ENCODE measurements at places on chromosomes 11 and 22.
A peak's percentile ranks its signal among the peaks of the same experiment; 100 is the strongest.

DNA sequence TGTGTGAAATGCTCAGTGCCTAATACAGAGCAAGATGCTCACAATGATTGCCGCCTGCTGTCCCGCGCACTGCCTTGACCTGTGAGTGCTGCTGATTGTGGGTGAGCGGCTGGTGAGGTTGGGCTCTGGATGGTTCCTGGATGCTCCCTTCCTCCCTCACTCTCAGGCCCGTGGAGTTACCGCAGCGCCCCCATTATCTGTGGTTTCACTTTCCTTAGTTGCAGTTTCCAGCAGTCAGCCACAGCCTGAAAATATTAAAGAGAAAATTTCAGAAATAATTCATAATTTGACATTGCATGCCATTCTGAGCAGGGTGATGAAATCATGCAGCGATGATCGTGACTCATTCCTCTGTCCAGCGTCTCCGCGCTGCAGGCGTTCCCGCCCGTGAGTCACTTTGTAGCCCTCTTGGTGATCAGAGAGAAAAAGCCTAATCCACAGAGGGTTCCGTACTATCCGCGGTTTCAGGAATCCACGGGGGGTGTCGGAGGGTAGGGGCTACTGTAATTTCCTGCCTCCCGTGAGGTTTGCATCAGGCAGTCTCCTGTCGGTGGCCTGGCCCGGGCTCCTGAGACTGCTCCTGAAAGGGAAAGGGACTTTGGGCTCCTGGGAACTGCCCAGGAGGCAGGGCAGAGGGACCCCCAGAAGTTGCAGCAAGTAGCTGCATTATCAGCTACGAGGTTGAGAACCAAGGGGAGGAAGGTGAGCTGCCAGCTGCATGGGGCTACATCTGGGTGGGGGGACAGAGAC lies 10.6 kb downstream of the RPL3 start:
- peak; percentile 95 for DNase-seq

DNA sequence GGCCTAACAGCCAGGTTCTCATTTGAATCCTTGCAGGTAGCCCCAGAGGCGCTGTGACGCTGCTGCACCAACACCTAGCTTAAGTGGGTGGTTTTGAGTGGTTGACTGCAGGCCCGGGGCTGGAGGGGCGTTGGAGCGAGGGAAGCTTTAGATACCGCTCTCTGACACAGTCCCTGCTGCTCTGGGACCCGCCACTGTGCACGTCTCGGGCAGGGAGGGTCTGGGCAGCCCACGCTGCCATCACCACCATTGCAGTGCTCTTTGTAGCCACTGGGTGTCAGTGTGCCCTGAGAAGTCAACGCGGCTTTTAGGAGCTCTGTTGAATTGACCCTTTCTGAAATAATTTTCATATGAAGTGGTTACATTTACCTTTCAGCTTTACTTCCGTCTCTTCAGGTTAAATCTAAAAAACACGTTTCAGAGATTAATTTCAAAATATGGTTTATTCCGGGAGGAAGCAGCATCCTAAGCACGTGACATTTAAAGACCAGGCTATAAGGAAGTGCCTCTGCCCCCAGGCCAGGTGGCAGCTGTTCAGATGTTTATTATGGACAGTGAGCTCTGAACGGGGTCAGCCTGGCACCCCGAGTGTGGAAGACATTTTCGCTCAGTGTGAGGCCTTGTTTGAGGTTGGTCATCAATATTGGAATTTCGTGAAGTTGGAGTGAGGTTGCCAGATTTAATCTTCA lies 30.9 kb upstream of the PARVB start:
- peak; percentile 64 for DNase-seq

GRCh38 chr11:124331873-124332272 lies 11.9 kb upstream of the OR8D2 start:
- DNase-seq, result no peak

DNA sequence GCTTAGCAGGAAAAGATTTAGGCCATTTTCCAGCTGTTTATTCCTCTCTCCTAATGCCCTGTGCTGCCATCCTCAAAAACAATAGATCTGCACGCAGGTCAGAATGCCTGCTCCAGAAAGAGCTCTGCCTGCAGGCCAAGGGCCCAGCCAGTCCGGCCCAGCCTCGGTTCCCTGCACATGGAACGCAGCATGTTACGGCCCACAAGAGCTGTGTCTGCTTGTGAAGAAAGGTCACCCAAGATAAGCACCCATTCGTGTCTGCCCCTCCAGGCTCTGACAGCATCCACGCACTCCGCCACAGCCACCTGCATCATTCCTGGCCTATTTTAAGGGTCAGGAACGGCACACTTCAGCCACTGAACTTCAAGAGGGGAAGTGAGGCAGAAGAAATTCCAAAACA lies 152.2 kb downstream of the SPATA19 start:
- DNase-seq, result no peak

DNA sequence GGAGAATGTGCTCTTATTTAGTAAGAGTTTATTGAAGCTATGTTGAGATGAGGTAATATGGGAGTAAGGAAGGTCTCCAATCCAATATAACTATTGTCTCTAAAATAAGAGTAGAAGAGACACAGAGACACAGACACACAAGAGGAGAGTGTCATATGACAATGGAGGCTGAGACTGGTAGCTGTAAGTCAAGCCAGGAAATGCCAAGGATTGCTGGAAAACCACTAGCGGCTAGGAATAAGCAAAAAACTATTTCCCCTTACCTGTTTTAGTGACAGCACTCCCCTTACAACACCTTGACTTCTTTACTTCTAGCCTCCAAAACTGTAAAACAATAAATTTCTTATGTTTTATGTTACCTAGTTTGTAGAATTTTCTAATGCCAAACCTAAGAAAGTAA lies 1652.8 kb downstream of the LRRC4C start:
- DNase-seq, result no peak

DNA sequence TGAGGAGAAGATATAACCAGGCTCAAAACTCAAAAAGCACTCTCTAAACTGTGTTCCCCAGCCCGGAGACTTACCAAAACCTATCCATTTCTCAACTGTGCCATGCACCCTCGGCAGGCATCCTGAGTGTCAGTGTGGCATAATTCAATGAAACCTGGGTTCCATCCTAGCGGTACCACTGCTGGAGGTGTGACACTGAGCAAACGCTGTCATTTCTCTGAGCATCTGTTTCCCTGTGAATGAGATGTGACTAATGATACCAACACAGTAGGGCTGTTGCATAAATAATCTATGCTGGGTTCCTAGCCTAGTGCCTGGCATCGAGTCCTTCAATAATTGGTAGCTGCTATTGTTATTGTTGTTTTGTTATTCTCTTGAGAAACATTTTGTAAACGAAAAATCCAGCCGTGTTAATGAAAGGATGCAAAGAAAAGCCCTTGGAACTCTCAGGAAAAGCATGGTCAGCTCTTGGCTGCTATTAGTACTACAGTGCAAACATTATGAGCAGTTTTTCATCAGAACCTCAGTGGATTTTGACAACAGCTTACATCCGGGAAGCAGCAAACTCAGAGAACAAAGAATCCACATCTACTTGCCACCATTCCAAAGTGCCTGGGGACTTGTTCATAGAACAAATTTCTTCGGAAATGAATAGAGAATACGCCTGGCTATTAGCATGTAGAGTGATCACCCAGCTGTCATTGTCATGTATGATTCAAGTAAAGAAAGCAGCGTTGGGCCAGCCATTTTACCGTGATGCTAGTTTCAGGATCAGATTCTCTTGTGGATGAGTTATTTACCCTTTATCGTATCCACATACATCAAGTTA lies 53.7 kb downstream of the TECTA start:
- DNase-seq, result no peak

- peak; percentile 74 for DNase-seq
Measured at GRCh38 chr11:75103380-75104026, 6.8 kb upstream of the OR2AT4 start.

GRCh38 chr11:96203567-96204365 lies 139.2 kb downstream of the MAML2 start:
- no peak for DNase-seq

DNA sequence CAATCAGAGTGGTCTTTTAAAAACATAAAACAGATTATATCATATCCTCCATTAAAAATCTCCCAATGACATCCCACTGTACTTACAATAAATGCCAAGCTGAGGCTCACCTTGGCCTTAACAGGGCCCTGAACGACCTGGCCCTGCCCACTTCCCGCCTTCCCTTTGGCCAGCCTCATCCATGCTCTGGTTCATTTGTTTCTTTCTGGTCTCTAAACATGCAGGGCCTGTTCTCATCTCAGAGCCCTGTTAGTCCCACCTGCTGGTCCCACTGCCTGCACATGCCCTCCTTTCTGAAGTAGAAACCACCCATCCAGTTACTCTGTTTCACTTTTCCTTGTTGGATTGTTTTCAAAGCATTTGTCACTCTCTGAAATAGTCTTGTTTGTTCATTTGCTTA lies 227.4 kb downstream of the INSC start:
- no peak for DNase-seq

DNA sequence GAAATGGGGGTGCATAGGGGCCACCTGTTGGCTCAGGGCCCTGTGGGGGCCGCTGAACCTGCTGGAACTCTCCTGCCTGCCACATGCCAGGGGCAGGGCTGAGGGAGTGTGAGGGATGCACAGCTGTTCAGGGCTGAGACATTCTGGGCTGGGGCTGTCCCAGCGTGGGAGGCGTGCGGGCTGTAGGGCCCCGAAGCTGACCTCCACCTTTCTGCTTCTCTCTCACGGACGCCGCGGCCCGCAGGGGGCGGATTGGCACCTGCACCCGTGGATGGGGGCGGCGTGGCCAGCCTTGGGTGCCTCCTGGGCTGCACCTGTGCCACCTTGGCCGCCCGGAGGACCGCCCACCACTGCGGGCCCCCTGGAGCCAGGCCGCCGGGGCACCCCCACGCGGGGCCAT lies 4.1 kb downstream of the CCDC188 start:
- DNase-seq, result no peak

DNA sequence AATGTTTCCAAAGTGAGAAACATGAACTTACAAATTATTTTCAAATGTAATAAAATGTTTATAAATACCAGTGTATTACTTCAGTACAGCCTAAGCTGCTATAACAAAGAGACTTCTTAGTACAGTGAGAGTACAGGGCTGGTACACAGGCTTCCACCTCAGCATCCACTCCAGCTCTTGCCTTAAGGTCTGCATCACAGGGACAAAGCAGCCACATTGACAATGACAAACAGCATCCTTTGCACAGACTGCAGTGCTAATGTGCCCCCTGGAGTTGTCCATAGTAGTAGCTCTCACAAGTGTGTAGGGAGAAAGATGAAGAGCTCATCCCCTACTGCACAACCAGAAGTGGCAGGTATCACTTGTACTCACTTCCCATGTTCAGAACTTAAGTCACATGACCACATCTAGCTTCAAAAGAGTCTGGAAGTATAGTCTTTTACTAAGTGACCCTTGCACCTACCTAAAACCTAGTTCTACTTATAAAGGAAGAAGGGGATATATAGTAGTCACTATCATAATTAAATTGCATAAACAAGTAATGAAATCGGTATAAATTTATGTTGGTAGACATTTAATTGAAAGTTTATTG lies 10.7 kb upstream of the LIPT2 start:
- DNase-seq, result no peak

DNA sequence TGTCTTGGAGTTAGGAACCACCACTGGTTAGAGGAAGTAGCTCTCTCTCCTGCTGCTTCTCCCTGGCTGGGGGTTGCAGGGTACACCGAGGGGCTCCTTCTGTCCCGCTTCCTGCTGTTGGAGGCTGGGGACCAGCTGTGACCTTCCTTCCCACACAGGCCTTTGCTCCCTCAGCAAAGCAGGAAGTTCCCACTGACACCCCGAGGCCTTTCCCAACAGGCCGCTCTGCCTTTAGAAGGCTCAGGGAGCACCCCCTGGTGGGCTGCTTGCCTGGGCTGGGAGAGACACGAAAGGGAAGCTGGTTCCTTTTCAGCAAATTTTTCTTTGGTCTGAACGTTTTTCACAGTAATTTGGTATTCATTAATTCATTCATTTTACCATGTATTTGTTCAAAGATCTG lies 527.9 kb upstream of the B3GAT1 start:
- peak; percentile 5 for DNase-seq

- DNase-seq, result no peak
Measured at GRCh38 chr11:73361953-73362776, 14.0 kb upstream of the RELT start.

DNA sequence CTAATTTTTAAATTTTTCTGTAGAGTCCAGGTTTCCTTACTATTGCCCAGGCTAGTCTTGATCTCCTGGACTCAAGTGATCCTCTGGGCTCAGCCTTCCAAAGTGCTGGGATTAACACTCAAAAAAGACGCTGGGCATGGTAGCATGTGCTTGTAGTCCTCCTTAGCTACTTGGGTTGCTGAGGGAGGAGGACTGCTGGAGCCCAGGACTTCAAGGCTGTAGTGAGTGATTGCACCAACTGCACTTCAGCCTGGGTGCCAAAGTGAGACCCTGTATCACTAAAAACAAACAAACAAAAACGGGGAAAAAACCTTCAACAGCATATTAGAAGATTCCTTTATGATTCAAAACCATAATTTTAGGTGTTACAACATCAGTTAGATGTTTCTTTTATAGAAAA lies 44.6 kb downstream of the RSF1 start:
- DNase-seq, result no peak
